ENCODE measurements at places on chromosomes 3 and 15. TPM values are rescaled to one million over a fixed set of nuclear protein-coding genes. Genes with fewer than 3 reads are reported as not detected.
A peak's percentile ranks its signal among the peaks of the same experiment; 100 is the strongest.

The SPTBN5 gene
- polyA plus RNA-seq = 4.9 TPM

The LTK gene
- polyA plus RNA-seq = 3.1 TPM

The GRAMD2A gene
- 6.1 TPM for polyA plus RNA-seq

DNA sequence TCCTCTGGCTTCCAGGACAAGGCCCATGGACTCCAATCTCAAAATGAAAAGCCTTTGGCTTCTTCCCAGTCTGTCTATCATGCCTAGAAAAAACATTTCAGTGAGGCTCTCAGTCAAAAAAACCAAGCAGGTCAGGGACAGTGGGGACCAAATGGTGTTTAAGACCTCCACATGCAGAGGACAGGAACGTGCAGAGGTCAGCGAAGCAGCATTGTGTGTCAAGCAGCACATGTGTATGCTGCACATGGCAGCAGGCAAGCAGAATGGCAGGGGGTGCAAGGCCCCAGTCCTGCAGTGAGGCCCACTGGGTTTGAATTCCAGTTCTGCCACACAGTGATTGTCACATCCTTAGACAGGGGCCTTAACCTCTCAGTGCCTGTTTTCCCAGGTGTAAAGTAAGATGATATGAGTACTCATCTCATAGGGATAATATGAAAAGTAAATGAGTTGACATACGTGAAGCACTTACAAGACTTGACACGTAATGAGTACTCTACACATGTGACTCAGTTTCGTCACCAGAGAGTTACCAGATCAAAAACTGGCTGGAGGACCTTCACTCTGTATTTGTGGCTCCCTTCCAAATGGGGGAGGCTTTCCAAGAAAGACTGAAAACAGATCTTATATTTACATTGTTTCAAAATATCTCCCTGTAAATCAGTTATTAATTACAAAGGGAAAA, 11.2 kb downstream of the STIMATE start:
- DNase-seq = no peak

DNA sequence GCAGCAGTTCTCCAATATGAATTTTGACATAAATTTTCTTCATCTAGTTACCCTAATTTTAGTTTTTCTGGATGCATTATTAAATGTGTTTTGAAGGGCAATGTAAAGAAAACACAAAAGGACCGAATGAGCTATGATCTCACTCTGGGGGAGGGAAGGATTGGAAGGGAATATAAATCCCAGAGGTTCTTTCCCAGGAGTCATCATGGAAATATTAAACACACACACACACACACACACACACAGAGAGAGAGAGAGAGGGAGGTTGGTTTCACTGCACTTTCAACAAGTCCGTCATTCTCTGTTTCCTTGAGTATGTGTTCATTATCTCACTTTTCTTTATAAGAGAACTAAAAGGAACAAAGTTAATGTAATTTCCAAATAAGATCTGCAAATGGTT, 70.7 kb upstream of the DCBLD2 start:
- no peak for DNase-seq

DNA sequence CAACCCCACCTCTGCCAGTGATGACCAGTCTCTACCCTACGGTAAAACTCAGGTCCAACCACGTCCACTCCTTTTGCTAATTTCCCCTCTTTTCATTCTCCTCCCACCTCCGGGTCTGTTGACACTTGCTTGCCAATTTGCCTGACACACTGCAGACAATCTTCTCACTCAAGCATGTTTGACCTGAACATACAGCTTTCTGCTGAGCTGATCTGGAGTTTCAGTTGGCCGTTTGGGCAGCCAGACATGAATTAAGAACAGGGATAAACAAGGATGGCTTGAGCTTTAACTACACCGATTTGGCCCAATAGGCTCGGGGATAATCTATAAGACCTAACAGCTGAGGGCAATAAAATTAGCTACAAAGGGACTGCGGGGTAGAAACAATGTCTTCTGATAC, 758.6 kb upstream of the CFAP20DC start:
- no peak for DNase-seq

DNA sequence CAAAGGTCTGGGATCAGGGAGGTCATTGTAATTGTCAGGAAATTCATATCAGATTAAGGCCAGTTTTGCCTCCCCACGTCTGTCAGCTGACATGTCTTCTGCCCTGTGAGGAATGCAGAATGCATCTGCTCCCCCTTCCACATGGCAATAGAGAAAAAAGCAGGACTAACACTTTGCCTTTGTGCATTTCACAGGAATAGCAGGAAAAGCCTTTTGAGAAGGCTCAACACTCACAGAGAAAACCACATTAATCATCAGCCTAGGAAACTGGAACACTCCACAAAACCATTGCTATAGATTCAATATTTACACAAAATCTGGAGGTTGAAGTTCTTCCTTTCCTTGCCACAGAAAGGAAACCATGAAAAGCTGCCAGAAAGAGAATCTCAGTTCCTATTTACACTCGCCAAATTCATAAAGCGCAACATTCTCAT, 165.2 kb upstream of the HES1 start:
- DNase-seq = no peak

GRCh38 chr3:65758876-65759598, 279.7 kb downstream of the MAGI1 start:
- DNase-seq = no peak

DNA sequence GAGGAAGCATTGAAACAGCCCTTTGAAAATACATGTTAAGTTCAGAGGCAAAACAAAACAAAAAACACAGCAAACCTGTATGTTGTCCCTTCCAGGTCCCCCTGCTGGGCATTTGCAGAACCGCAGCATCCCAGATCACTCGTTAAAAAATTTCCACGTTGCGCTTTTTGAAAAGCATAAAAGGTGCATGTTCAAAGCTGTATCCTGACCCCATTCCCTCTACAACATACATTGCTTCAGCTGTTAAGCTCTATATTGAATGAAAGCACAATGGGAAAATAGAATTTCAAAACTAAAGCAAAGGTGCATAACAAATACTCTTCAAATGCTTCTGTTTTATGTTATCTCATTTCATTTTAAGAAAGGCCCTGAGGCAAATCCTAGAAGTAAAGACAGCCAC, 328.3 kb downstream of the THSD4 start:
- peak; percentile 34 for DNase-seq

DNA sequence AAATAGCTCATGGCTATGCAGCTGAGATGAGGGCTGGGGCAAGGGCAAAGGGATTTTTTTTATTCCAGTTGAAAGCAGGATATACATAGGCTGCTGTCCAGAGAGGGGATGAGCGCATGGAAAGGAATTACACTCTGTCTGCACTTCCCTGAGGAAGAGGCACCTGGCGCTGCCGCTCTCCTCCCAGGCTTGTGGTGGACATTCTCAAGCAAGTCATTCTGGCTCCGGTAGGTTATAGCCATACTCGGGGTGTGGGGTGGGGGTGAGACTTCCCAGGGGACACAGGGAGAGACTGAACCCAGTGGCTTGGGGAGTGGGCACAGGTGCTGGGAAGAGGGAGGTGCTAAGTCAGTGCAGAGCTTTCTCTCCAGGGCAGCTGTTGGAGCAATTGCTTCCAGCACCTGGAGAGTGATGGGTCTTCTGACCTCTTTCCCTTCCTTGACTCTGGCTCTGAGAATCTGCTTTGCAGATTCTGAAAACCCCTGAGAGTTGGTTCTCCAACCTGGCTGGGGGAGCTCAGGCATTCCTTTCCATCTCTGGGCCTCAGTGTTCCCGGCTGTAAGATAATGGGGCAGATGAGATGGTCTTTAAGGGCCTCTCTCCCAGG, 24.3 kb downstream of the CYP8B1 start:
- no peak for DNase-seq

- no peak for DNase-seq
Observed at GRCh38 chr3:28595372-28595771, 246.7 kb upstream of the AZI2 start.

DNA sequence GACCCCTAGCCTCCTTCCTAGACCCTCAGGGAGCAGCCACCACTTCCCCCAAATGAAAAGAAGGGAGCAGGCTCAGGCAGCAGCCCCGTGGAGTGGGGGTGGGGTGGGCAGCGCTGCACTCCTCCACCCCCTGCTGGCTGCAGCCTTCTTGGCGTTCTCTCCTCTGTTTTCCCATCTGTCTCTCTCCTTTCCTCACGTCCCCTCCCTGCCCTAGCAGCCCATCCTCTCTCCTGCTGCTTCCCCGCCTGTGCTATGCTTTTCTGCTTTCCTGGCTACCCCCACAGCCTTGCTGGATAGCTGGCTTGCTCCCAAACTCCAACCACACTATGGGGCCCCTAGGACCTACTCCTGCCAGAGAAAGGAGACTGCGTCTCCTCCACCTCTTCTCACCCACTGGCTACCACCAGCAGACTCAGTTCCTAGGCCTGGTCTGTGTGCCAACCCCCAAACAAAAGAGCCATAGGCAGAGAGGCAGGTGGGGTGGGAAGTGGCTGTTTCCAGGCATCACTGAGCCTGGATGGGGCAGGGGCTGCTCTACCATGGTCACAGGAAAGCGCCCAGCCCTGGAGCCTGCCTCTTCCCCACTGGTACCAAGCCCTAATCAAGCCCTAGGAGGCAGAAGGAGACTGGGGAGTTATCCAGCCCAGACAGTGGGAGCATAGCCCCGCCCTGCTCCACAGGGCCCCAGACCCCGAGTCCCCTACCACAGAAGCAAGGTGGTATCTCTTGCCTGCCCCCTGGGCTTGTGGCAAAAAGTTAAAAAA, 3.4 kb upstream of the DISP2 start:
- DNase-seq = no peak

DNA sequence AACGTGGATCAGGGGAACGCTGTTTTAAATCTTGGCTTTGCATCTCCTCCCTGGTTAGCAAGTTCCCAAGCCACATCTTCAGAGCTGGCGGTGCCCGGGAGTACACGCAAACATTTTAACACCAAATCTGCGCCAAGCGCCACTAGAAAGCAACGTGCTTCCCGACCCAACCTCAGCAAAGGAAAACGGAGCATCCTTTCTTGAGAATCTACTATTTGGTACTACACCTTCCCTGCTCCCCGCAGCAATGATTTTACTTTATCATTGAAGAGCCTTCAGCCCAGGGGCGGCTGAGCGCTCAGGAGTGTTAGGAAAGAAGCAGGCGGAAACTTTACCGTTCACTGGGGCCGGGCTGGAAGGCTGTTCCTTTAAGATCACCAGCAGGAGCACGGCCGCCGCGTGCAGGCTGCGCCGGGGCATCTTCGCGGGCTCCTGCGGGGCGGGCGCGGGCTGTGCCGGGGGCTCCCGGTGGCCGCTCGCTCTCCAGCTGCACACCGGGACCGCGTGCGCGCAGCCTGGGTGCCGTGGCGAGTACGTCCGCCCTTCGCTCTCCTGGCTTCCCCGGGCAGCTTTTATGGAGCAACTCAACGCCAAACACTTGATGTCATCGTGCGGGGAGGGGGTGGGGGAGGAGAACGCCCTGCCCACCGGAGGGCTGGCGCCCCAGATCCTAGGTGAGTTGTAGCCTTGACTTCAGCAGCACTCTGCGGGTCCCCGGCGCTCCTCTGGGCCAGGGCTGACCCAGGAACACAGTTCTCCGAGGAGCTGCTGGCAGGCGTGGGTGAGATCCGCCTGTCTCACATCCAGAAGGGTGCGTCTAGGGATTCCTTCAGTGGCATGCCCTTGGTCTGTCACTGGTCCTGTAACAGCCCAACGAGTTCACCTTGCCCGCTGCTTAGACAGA, at the start of gene CA12:
Gene CA12 (minus strand): TSS at position 546 of the 904 bp plus-strand sequence. CDS start 126 bp downstream, at position 420.
- peak; percentile 57 for DNase-seq

GRCh38 chr3:73070675-73071575, 9.5 kb downstream of the EBLN2 start:
- DNase-seq = no peak

Measured in left renal cortex interstitium (tissue), 4 donors.